ENCODE measurements at places on chromosomes 13 and 19.

DNA sequence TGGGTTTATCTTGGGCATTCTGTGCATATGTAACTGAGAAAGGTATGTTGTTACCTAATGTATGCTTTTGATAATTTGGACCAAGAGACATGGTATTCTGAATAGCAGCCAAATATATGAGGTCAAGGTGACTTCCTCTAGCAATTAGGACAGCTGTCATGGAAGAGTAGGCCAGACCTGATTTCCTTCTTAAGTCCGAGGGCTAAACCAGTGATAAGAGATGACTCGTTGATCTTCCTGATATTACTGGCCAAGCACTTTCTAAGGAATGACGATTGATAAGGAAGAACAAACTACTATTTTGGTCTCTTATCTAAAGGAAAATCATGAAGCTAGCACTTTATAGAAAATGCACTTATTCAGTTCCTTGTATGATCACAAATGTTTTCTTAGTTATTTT lies 42.7 kb downstream of the ARHGAP35 start:
- no peak for DNase-seq

GRCh38 chr13:103004661-103005345 lies 61.4 kb downstream of the SLC10A2 start:
- no peak for DNase-seq

DNA sequence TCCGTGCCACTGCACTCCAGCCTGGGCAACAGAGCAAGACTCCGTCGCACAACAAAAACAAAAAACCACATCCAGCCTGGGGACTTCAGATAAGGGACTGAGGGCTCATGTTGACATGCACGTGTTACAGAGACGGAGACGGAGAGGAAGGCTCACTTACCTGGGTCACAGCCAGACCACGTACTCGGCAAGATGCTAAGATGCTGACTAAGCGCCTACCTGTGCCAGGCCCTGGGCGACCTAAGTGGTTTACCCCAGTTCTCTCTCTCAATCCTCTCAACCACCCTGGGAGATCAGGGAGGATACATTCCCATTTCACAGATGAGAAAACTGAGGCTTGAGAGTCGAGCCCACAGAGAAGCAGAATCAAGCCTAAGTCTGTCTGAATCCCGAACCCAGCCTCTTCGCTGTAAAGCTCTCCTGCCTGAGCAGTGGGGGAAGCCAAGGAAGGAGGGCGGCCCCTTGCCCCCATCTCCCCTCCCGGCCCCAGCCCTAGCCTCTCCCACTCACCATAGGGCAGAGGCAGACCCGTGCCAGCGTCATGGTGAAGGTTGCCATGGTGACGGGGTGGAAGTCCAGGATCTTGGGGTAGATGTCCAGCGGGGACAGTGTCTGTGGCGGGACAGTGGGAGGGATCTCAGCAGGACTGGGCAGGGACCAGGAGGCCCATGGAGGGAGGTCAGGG lies 13.5 kb downstream of the ERCC2 start:
- no peak for DNase-seq

DNA sequence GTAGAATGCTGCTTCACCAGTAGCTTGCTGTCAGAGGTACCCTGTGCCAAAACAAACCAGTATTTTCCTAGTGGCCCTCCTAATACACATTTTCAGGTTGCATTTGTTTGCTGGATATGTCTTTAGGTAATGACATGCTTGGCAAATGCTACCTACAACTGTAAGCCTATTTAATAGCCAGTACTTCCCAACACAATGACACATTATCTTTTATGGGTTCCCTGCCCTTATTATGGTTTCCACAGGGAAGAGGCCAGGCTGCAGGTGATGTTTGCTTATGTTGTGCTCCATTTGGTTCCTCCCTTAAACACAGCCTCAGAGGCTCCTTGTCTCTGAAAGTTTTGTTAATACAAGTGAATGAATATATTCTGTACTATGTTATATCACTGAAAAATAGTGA lies 24.7 kb downstream of the FRY start:
- DNase-seq = no peak

DNA sequence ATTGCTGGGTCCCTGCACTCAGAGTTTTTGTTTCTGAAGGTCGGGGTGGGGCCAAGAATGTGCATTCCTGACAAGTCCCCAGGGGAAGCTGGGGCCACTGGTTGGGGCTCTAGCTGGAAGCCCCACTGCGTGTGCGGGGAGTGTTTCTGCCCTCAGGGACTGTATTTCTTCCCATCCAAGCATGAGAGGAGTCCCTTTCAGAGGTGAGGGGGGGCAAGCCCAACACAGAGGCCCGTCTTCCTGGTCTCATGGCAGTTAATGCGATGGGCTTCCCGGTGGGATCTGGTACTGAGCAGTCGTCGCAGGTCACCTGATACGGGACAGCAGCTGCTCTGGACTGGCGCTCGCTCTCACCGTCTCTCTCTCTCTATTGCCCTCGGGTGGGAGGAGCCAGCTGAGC lies 50.4 kb downstream of the GPR12 start:
- DNase-seq = no peak

DNA sequence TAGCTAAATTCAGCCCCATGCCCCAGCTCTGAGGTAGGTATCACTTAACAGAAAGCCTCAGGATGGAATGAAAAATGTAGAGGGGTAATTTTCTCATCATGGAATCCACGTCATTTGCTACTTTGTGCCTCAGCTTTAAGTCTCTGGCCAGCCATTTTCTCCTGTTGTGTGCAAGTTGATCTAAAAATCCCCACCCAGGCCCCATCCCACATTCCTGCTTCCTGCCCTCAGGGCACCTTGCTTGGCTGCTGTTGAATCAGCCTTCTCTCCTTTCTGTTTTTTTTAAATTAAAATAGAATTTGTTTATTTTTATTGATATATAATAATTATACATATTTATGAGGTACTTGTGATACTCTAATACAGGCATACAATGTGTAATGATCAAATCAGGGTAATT lies 179.9 kb upstream of the TSHZ3 start:
- DNase-seq = no peak

- DNase-seq = no peak
Measured at GRCh38 chr19:11286312-11286974, 9.5 kb upstream of the TSPAN16 start.

- DNase-seq = no peak
Measured at GRCh38 chr13:29597246-29597645, 1.8 kb upstream of the SLC7A1 start.

- DNase-seq = peak; percentile 36
Measured at GRCh38 chr13:77729502-77730221, 32.2 kb downstream of the SLAIN1 start.

DNA sequence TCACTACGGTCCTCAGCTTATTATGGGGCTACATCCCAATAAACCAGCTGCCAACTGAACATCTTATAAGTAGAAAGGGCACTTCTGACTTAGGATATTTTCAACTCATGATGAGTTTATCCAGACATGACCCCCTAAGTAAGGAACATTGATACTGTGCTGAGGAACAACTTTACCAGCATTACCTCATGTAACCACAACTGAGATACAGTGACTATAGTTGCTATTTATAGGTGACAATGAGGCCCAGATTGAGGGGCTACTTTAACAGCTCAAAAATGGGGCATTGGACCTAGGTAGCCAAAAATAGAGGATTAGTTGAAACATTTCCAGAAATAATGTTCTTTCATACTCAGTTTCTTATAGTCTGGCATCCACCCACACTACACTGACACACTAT lies 26.8 kb downstream of the SKA3 start:
- DNase-seq = no peak

GRCh38 chr13:85031771-85032170 lies 767.4 kb downstream of the SLITRK6 start:
- no peak for DNase-seq

DNA sequence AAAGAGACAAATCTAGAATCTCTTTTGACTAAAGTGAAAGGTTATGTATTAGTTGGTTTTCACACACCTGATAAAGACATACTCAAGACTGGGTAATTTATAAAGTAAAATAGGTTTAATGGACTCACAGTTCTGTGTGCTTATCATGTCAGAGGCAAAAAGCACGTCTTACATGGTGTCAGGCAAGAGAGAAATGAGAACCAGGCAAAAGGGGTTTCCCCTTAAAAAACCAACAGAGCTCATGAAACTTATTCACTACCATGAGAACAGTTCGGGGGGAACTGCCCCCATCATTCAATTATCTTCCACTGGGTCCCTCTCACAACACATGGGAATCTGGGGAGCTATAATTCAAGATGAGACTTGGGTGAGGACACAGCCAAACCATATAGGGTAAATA lies 486.8 kb downstream of the DACH1 start:
- no peak for DNase-seq

DNA sequence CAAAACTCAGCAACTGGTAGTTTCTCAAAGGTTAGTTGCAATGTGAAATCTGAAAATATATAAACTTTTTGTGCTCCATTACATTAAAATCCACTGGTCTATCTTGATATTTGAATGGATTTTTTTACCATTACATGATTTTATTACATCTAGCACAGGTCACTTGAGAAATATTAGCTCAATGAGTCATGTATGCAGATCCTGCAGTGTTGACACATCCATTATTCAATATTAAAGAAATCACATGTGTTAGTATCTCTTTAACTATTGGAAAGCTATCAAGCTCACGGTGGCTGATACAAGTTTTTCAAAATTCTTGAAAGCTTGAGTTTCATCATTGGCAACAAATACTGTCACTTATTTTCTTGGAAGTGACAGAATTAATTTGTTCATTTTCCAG lies 373.9 kb upstream of the TSHZ3 start:
- DNase-seq = no peak

- peak; percentile 8 for DNase-seq
Measured at GRCh38 chr19:33905937-33906577, 109.4 kb downstream of the KCTD15 start.

DNA sequence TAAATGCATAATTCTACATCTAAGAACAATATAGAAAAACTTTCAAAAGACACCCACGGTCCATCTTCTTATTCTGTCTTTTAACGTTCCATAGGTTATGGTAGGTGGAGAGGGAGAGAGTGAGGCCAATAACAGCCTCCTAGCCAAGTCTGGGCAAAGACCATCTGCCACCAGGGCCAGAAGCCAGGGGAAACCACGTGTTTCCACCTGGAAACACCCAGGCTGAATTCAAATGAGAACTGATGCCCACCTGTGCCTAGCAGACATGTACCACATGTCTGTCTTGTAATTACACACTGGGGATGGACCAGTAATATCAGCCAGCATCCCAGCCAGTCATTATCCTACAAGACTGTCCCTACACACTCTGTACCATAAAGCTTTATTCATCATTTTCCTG lies 1573.1 kb downstream of the EFNB2 start:
- no peak for DNase-seq

DNA sequence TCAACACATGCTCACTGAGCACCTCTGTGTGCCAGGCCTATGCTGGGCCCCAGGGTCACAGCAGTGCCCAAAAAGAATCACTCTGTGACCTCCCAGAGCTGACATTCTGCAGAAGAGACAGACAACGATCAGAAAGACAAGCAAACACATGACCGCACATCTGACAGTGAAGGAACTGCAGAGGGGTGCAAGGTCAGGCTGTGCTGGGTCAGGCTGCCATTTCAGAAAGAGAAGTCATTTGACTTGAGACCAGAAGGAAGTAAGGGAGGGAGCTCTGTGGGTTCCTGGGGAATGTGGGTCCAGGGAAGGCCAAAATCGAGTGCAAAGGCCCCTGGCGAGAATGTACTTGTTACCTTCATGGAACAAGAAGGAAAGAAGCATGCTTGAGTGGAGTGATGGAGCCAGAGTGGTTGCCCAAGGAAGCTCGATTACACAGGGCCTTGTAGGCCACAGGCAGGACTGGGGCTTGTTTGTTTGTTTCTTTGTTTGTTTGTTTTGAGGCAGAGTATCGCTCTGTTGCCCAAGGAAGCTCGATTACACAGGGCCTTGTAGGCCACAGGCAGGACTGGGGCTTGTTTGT lies 11.4 kb upstream of the CD22 start:
- no peak for DNase-seq

DNA sequence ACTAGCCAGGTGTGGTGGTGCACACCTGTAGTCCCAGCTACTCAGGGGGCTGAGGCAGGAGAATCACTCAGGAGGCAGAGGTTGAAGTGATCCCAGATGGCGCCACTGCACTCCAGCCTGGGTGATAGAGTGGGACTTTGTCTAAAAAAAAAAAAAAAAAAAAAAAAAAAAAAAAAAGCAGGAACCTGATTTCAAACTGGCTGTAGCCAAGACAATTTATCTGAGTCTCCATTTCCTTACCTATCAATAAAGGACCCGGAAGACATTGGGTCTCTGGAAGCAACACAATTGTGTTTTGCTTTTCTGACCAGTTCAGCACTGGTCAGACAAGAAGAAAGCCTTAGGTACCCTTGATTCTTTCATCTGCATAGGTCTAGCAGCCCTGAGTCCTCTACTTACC lies 491.0 kb downstream of the TBC1D4 start:
- no peak for DNase-seq

DNA sequence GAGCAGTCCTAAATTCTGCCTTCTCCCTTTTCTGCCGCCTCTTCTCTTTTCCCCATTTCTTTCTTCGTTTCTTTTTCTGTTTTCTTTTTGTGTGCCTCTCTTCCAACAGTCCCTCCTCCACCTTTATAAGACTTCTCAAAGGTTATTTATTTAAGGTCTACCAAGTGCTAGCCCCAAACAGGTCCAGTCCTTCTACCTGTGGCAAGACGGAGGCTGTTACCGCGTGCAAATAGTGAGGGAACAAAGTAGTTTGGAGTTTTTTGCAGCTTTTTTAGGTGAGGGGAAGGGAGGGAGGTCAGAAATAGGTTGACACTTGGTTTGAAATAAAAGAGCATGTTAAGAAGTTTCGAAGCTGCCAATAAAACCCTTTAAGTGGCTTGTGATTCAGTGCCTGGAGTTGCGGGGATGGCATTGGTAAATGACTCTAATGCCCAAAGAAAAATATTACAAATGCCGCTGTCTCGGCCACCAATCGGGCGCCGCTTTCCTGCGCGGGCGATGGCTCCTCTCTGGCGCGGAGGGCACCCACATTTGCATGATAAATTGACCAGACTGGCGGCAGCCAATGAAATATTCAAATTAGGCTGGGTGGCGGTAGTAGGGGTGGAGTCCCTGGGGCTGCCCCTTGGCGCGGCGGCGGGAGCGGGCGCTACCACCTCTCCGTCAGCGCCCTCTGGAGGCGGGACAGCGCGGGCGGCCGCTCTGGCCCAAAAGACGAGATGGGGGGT lies 7.5 kb upstream of the TSHZ3 start:
- peak; percentile 78 for DNase-seq

- no peak for DNase-seq
Measured at GRCh38 chr19:51514866-51515481, 13.4 kb upstream of the SIGLEC12 start.

- no peak for DNase-seq
Measured at GRCh38 chr13:38440666-38441065, 91.0 kb downstream of the UFM1 start.

- DNase-seq = no peak
Measured at GRCh38 chr19:5587071-5587455, 19.3 kb upstream of the TINCR start.

GRCh38 chr13:83710133-83710515 lies 172.2 kb downstream of the SLITRK1 start:
- DNase-seq = no peak

DNA sequence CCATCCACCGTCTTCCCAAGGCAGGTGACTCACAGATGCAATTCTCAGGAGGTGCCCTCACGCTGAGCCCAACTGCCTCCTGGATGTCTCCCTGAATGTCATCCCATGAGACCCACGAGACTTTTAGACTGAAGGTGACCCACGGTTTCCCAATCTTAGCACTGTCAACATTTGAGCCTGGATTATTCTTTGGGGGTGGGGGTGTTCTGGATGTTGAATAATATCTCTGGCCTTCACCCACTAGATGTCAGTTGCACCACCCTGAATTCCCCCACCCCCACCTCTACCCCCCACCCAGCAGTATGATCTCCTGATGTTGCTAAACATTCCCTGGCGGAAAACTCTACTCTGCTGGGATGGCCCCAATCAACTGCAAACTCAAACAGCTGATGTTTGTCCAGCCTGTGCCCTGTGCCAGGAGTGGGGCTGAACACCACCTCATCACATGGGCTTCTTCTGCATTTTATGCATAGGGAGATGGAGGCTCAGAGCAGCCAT lies 2.2 kb upstream of the CYP4F22 start:
- DNase-seq = no peak

All from activated naive CD8-positive, alpha-beta T cell treated with anti-CD3 and anti-CD28 coated beads, Interleukin-2, amount 50 U/mL, for 24 hours (primary cell).